RCC 7860 (cell line): ENCODE measurements at places on chromosomes 4 and X.

DNA sequence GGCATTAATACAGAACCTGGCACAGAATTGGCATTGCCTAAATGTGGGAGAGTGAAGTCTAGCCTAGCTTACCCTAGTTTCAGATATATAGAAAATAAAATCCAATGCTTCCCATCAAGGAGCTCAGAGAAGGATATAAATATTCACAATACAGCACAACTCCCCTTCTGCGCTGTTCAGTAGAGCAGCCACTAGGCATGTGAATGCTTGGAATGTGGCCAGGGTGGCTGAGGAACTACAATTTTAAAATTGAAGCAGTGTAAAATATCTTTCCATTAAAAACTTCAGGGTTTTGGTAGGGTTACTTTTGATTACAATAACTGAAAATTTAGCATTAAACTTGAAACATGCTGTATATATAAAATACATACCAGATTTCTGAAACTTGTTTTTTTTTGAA, 19.5 kb downstream of the ZNF518B start:
- DNase-seq, result no peak

- peak; percentile 96 for DNase-seq
Measured at GRCh38 chr4:4990857-4991540, 28.3 kb downstream of the CYTL1 start.

DNA sequence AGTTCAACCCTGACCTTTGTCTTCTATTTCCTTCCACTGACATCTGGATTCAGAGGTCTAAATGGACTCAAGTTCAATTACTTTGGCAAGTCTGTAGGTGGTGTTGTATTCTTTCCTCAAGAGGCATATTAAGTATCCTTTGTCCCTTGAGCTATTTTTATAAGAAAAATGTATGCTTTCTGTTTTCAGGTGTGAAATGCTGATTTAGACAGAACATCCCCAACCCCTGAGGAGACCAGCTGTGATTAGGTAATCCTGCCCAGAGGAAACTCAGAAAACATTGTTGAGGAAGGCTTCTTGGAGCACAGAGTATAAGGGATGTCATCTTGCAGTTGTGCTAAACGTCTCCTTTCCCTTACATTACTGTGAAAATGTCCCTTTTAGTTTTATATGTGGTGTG, 46.6 kb upstream of the EGFL6 start:
- no peak for DNase-seq

DNA sequence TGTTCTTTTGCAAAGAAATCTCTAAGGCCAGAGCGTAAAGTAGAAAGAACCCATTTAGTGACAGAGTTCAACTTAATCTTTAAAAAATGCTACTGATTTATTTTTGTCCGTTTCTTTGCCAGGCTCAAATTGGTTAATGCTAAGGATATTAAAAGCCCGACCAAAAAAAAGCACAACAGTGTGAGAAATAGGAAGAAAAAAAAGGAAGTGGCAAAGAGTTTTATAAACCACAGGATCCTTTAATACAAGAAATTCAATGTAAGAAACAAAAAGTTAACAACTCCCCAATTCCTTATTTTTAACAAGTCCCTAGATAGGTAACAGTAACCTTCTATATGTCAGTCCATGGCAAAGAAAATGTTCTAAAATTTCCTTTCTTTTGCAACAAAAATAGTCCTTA, 480.4 kb downstream of the ACTRT1 start:
- no peak for DNase-seq

GRCh38 chr4:68074397-68074796, 55.3 kb downstream of the TMPRSS11F start:
- no peak for DNase-seq

DNA sequence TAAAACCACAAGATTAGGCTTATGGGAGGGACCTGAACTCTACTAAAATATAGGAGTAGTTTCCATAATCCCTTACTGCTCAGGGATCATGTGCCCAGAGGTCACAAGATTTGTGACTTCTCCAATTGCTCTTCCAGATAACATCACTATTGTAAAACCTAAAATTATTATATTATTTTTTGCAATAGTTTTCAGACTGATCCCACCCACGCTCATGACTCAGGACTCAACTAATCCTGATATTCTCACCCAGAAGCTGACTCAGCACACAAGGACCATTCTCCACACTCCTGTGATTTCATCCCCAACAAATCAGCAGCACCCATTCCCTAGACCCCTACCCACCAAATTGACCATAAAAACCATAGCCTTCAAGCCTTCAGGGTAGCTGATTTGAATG, 24.0 kb upstream of the RPL34 start:
- DNase-seq, result no peak

DNA sequence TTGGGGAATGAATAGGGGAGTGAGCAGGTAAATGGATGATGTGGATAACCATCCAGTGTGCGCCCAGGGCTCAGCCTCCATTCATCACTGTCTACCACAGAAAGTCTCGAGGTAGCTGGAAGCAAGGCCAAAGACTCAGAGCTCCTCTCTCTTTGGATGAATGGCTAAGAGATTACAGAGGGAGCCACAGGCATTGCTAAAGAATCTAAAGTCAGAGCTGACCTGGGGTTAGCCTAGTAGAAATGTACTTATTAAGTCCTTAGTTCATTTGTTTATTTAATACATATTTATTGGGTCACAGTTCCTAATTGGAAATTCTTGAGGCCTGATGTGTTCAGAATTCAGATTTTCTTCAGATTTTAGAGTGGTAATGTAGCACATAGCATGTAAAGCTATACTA, 88.7 kb upstream of the HPF1 start:
- DNase-seq, result no peak

DNA sequence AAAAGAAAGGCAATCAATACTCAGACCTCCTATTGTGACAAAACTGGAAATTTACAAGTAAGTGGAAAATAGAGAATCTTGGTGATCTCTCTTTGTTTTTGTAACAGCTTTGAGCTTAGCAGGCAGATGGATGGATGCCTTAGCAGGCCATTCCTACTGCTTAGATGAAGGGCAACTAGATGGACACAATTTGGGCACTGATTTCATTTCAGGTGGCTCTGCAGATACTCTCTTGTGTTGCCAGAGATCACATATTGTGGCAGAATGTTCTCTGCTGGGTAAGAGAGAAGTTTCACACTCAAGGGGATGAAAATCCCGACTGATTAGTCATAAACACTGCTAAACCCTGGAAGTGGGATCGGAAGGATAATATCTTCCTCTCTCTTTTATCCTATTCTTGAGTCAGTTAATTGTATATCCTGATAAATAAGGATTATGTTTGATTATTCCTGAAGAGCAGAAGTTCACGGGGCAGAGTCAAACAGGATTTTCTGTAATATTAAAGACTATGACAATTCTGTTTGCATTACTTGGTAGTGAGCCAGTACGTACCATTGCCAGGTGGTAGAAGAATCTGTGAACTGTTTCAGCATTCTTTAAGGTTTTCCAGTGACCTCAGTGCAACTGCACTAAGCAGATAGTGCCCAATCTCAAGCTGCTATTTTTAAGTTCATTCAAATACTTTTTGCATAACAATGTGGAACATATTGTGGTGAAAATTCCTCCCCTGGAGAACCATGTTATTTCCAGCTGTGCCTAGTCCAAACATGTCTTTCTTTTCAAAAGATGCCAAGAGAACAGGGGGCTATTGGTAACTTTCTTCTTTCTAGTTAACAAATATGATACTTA, 974.3 kb downstream of the FSTL5 start:
- no peak for DNase-seq

DNA sequence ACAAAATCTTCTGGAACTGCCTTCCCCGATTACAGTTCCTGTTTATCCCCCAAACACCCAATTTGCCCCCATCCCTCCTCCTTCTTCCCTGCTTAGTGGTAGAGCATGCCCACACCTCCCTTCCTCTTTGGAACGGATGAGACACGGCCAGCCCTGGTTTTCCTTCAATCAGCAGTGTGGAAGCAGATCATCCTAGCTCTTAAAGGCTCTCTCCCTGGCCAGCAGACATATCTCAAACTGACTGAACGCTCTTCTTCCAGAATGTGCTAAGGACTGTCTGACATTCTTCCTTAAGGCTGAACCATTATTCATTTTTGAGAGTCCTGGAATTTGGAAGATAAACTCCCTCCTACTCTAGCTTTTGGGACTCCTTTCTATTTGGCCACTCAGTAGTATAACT, 161.1 kb downstream of the TRIML1 start:
- no peak for DNase-seq

DNA sequence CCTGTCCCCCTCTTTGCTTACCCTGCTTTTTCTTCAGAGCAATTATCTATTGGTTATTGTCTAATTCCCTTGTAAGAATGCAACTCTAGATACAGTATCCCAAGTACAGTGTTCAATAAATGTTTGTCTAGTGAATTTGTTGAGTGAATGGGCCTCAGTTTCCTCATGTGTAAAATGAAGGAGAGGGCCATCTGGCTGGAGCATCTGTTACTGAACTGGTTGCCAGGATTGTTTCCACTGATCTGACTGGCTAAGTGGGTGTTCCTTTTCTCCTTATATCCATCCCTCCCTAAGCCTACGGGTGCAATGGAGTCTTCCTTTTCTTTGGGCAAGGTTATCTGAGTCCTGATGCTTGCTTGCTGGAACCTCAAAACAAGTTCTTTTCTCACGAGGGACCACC, 185.2 kb upstream of the RPS6KA3 start:
- DNase-seq, result no peak

- DNase-seq, result no peak
Measured at GRCh38 chr4:107155366-107155765, 119.3 kb upstream of the DKK2 start.

GRCh38 chrX:771536-771935, 140.9 kb downstream of the SHOX start:
- DNase-seq, result no peak

DNA sequence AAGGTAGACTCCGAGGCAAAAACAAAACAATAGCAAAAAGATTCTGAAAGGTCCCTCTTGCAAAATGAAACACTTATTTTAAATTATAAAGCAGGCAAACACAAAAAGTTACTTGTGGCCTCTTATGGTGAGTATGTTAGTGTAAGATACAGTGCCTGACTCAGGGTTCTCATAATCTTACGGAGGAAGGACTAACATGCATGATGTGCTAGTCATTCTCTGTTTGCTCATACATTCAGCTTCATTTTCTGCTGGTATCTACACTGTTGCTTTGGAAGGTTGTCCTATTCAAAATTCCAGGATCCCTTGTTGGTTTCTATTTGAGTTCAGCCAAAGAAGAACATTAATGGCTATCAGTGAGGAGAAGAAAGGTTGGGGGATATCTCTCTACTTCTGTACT, 249.1 kb upstream of the FAM47A start:
- DNase-seq, result no peak

DNA sequence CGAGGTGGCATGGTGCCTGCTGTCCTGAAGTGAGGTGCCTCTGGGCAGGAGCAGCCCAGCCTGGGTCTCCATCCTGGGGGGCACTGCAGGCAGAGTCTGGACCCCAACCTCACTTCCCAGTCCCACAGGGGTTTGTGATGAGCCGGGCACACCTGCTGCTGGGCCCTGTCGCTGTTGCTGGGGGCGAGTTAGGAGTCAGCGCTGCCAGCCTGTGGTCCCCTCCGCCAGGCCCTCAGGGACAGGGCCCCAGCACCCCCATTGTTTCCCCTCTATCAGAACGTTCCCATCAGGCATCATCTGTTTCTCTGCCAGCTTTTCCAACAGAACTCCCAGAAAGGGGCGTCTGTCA, 23.4 kb downstream of the WFS1 start:
- no peak for DNase-seq

- no peak for DNase-seq
Measured at GRCh38 chrX:1507511-1508463, 29.2 kb downstream of the P2RY8 start.

DNA sequence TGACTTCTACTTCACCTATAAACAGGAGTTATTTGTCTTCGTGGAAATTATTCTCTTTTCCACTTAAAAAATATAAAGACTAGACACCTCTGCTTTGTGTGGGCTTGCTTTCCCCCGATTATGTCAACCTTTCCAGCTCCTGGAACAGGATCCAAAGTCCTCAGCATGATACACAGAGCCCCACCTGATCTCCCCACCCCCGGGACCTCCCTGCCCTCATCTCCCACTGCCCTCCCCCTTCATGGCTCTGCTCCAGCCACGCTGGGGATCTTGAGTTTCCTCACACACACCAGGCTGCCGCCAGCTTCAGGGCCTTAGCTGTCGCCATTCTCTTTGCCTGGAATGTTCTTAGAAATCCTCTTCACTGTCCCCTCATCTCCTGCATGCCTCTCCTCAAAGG, 55.3 kb downstream of the MBNL3 start:
- DNase-seq, result no peak

DNA sequence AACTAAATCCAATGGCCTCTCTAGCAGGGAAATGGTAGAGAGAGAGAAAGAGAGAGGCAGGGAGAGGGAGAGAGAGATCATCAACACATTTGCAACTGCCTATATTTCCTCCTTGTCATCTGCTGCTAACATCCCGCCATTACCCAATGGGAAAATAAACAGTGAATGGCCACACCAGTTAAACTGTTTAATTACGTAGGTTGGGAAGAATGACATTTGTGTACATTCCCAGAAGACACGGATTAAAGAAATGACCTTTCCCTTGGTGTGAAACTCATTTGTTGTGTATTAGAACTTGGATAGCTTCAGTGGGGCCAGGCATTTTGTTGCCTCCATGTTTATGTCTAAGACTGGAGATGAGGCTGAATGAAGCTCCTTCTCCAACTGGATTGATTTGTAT, 95.8 kb upstream of the GPC4 start:
- no peak for DNase-seq

GRCh38 chr4:112952313-112952700, 97.1 kb upstream of the ANK2 start:
- DNase-seq, result no peak

DNA sequence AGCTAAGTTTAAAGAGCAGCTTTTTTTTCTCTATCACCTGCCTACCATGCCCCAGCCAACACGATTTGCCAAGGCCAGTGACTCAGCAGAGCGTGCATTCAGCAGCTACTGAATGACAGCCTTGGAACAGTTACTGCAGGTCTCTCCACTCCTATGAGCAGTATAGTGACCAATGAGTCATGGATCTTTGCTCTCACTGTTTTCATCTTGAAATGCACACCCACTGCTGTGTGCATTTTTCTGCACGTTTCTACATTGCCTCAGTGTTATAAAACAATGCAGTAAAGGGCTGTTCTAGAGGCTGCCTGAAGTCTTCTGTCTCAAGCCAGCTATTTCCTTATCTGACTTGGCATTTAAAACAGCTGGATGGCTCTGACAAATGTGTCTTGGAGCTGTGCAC, 66.0 kb upstream of the C4orf54 start:
- peak; percentile 60 for DNase-seq

GRCh38 chrX:135185795-135186443, 14.7 kb upstream of the CT55 start:
- DNase-seq, result peak; percentile 36

DNA sequence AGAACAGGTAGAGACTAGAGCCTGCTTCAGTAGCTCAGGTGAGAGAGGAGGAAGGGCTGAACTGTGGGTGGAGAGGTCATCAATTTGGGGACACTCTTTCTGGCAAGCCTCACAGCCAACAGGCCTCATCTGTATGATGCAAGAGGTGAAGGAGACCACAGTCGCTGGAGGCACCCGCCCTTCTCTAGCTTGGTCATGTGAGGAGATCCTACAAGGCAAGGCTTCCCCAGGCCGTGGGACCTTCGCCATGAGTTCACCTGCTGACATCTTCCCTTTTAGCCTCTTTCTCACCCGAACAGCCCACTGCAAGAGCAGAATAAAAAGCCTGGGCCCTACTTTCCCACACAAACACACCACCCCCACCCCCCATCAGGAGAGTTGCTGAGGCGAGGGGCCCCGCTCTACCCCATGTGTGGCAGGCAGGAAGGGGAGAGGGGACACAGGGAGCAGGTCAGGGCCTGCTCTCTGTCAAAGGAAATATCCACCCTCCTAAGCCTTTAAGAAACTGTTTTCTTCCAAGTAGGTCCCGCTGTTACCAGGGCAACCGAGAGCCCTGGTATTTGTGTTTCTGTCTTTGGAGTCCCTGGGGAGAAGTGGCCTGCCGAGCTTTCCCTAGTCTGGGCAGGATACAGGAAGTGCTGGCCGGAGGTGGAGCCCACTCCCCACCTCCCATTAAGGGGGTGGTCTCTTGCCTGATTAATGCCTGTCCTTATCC, 8.1 kb downstream of the RTL5 start:
- DNase-seq, result no peak
